ENCODE measurements at places on chromosomes 6 and 20.

- DNase-seq = no peak
Observed at GRCh38 chr6:36216559-36216958, 20.0 kb downstream of the BRPF3 start.

DNA sequence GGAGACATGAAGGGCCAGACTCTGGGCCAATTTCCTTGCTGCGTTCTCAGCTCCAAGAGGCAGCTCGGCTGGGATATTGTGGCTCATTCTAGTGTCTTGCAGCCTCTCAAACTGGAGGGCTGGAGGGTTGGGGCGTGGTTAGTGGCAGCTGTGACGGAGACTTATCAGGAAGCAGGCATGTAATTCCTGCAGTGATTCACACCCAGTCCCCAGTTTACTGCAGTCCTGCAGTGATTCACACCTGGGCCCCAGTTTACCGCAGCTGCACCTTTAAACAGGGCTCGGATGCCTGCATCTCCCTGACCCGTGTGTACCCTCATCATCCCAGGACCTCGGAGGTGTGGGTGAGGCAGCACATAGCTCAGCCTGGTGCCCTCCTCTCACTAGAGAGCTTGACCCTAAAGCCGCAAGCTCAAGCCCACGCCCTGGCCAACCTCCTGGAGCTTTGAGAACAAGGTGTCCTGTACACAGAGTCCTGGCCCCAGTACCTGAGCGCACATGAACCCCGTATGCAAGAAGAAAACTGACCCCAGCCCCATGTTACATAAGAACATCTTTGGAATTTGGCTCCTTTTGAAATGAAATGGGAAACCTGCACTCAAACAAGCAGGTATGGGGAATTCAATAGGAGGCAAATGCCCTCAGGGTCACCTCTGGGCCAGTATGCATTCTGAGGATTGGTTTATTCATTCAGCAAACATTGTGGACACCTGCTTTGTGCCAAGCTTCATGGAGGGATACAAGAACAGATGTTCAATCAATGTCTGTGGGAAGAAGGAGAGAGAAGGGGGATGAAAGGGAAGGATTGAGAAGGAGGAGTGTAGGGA is 55.3 kb upstream of the FAM83D start:
- DNase-seq = no peak

GRCh38 chr6:5202941-5203340 is 57.8 kb downstream of the LYRM4 start:
- DNase-seq = no peak

GRCh38 chr6:129344379-129344778 is 365.6 kb downstream of the ARHGAP18 start:
- no peak for DNase-seq

DNA sequence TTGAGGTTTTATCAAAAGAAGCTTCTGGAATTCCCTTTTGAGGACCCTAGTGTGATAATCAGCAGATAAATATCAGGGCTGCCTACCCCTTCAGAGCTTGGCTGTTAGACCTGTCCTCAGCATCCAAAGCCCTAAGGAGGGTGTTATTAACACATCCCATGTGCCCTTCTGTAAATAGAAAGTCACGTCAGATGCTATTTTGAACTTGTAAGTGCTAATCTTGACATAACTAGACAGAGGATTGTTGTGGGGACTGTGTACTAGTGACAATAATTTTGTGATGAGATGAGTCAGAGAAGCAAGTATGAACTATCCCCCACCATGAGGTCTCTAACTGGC is 4.9 kb upstream of the LAMA4 start:
- DNase-seq = no peak

DNA sequence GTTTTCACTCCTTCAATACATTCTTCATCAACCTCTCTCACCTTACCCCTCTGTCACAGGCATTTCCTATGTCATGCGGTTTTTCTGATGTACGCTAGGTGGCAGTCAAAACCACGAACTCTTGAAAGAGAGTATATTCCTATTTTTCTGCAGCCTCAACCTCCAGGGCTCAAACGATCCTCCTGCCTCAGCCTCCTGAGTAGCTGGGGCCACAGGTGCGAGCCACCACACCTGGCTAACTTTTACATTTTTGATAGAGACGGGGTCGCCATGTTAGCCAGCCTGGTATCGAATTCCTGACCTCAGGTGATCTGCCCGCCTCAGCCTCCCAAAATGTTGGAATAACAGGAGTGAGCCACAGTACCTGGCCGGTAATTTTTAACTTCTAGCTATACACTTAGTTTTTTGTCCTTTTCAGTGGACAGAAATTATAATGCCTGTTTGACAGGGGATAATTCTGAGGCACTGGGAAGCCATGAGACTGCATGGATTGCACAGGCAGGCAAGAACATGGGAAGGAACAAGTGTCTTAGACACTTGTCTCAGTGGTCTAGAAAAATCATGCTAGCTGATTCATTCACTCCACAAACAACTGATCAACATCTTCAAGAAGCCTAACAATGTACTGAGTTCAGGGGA is 22.5 kb upstream of the HFE start:
- peak; percentile 28 for DNase-seq

GRCh38 chr6:123467392-123467791 is 169.4 kb downstream of the TRDN start:
- DNase-seq = no peak

DNA sequence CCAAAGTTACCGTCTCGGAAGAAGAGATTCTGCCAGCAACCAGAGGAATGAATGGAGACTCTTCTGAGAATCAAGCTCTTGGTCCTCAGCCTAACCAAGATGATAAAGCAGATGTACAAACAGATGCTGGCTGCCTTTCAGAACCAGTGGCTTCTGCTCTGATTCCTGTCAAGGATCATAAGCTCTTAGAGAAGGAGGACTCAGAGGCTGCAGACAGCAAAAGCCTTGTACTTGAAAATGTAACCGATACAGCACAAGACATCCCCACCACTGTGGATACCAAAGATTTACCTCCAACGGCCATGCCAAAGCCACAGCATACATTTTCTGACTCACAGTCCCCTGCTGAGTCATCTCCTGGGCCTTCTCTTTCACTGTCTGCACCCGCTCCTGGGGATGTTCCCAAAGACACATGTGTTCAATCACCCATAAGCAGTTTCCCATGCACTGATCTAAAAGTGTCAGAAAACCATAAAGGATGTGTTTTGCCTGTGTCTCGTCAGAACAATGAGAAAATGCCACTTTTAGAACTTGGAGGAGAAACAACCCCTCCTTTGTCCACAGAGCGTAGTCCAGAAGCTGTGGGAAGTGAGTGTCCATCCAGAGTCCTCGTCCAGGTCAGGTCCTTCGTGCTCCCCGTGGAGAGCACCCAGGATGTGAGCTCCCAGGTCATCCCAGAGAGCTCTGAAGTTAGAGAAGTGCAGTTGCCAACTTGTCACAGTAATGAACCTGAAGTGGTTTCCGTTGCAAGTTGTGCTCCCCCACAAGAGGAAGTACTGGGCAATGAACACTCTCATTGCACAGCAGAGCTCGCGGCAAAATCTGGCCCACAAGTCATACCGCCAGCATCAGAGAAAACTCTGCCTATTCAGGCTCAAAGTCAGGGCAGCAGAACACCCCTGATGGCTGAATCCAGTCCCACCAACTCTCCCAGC is 109.6 kb downstream of the RTN4IP1 start:
- peak; percentile 19 for DNase-seq

- DNase-seq = no peak
Observed at GRCh38 chr6:135195522-135195921, 14.4 kb downstream of the MYB start.
